ENCODE measurements at places on chromosomes 11 and 22.

GRCh38 chr11:67577951-67578350 lies 5.7 kb upstream of the GSTP1 start:
- peaks cover 46% of the 10 kb centered on the region for H3K4me1 ChIP-seq
- H3K36me3 ChIP-seq, result no peaks in the 10 kb centered on the region
- DNase-seq, result no peak
- no peak overlapping the region for H3K4me3 ChIP-seq

DNA sequence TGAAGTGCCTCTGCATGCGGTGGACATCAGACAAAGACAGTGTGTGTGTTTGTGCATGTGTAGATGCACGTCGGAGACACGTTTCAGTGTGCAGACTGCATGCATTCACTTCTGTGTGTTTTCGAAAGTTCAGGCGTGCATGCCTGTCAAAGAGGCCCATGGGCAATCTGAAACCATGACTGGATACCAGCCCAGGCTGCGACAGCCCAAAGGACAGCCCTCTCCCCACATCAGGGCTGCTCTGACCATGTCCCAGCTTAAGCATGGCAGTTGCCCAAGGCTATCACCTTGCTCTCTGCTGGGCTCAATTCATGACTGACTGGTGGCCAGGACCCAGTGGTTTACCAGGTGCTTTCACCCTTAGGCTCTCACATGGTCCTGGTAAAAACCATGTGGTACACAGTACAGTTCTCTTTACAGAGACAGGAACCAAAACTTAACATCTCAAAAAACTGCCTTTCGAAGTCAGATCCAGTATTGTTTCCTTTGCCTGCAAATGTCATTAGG lies 423.7 kb upstream of the CADM1 start:
- H3K4me3 ChIP-seq, result no peak overlapping the region
- peaks cover 39% of the 10 kb centered on the region for H3K27me3 ChIP-seq
- H3K27ac ChIP-seq, result no peak overlapping the region
- H3K4me1 ChIP-seq, result peaks cover 5% of the 10 kb centered on the region

GRCh38 chr22:45584121-45584570 lies 81.5 kb downstream of the FBLN1 start:
- H3K27ac ChIP-seq, result no peak overlapping the region
- DNase-seq, result no peak
- no peaks in the 10 kb centered on the region for H3K36me3 ChIP-seq
- no peaks in the 10 kb centered on the region for H3K27me3 ChIP-seq
- peaks cover 1% of the 10 kb centered on the region for H3K4me1 ChIP-seq
- no peak overlapping the region for H3K4me3 ChIP-seq

DNA sequence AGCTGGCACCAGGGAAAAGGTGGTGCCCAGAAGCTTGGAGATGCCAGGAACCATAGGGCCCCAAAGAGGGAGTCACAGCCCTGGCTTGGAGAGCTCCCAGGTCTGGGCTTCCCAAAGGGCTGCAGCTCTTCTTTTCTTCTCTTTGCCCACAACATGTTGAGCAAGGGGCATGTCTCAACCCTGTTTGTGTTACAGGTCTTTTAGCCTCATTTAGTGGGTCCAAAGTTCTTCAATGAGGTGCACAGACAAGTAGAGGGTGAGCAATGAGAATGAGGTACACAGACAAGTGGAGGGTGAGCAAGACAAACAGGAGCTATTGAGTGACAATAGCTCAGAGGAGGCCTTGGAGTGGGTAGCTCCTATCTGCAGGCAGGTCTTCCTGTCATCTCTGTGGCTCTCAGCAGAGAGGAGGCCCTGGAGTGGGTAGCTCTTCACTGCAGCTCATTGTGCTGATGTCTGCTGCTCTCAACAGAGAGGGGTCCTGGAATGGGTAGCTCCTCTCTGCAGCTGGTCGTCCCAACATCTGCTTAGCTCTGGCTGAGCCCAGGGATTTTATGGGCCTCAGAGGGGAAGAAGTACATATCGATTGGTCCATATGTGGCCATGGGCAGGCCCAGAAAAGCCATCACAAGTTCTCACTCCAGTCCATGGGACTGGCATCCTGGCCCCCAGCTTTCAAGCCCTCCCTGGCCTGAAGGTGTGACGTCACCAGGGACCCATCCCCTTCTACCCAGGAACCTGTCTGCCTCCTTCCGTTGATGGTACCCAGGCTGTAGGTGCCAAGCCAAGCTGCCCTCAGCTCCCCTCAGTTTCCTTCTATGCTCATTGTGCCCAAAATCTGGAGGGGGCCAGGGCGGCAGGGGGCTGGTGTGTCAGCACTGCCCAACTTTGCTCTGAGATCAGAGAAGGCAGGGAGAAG lies 34.9 kb downstream of the WBP2NL start:
- H3K4me1 ChIP-seq, result no peaks in the 10 kb centered on the region
- H3K4me3 ChIP-seq, result no peak overlapping the region
- no peaks in the 10 kb centered on the region for H3K36me3 ChIP-seq

GRCh38 chr11:12460466-12460865 lies 83.1 kb downstream of the PARVA start:
- no peak for DNase-seq
- H3K4me3 ChIP-seq, result no peak overlapping the region
- H3K27me3 ChIP-seq, result no peaks in the 10 kb centered on the region
- peak overlapping the region; percentile 20 for H3K27ac ChIP-seq

- no peak for DNase-seq
- H3K4me3 ChIP-seq, result no peak overlapping the region
- no peak overlapping the region for H3K27ac ChIP-seq
Measured at GRCh38 chr11:74735365-74735928, 4.2 kb upstream of the CHRDL2 start.

GRCh38 chr11:96456111-96456510 lies 66.3 kb downstream of the JRKL start:
- no peak for DNase-seq
- no peak overlapping the region for H3K27ac ChIP-seq
- no peak overlapping the region for H3K4me3 ChIP-seq
- no peaks in the 10 kb centered on the region for H3K27me3 ChIP-seq
- no peaks in the 10 kb centered on the region for H3K4me1 ChIP-seq

GRCh38 chr11:223026-223789 lies 12.9 kb downstream of the SIRT3 start:
- no peak overlapping the region for H3K4me3 ChIP-seq
- no peaks in the 10 kb centered on the region for H3K27me3 ChIP-seq
- peaks cover 3% of the 10 kb centered on the region for H3K36me3 ChIP-seq
- DNase-seq, result no peak
- H3K4me1 ChIP-seq, result no peaks in the 10 kb centered on the region

- H3K36me3 ChIP-seq, result no peaks in the 10 kb centered on the region
- peaks cover 16% of the 10 kb centered on the region for H3K4me1 ChIP-seq
- no peak overlapping the region for H3K4me3 ChIP-seq
- H3K27me3 ChIP-seq, result peaks cover 33% of the 10 kb centered on the region
- no peak overlapping the region for H3K27ac ChIP-seq
- DNase-seq, result no peak
Measured at GRCh38 chr11:125069796-125070195, 6.7 kb downstream of the SLC37A2 start.

GRCh38 chr11:114678125-114679036 lies at the start of gene NXPE2:
Gene NXPE2, plus strand, starts transcription at chr11:114678527. Its CDS starts 49 bp downstream, at chr11:114678576.
- H3K36me3 ChIP-seq, result no peaks in the 10 kb centered on the region
- H3K27ac ChIP-seq, result no peak within 1 kb of the TSS
- H3K27me3 ChIP-seq, result no peaks in the 10 kb centered on the region
- no peaks in the 10 kb centered on the region for H3K4me1 ChIP-seq
- H3K4me3 ChIP-seq, result no peak within 1 kb of the TSS

DNA sequence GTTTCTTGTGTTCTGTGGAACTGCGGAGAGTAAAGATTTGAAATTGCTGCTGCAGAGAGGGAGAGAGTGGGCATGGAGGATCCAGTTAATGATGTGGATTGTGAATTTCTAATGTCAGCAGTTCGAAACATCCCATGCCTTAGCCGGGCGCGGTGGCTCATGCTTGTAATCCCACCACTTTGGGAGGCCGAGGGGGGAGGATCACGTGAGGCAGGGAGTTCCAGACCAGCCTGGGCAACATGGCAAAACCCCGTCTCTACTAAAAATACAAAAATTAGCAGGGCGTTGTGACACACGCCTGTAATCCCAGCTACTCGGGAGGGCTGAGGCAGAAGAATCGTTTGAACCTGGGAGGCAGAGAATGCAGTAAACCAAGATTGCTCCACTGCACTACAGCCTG lies 1.1 kb upstream of the CAVIN3 start:
- no peak for DNase-seq
- H3K4me1 ChIP-seq, result peaks cover 35% of the 10 kb centered on the region
- H3K4me3 ChIP-seq, result no peak overlapping the region
- H3K27ac ChIP-seq, result no peak overlapping the region
- peaks cover 15% of the 10 kb centered on the region for H3K27me3 ChIP-seq

DNA sequence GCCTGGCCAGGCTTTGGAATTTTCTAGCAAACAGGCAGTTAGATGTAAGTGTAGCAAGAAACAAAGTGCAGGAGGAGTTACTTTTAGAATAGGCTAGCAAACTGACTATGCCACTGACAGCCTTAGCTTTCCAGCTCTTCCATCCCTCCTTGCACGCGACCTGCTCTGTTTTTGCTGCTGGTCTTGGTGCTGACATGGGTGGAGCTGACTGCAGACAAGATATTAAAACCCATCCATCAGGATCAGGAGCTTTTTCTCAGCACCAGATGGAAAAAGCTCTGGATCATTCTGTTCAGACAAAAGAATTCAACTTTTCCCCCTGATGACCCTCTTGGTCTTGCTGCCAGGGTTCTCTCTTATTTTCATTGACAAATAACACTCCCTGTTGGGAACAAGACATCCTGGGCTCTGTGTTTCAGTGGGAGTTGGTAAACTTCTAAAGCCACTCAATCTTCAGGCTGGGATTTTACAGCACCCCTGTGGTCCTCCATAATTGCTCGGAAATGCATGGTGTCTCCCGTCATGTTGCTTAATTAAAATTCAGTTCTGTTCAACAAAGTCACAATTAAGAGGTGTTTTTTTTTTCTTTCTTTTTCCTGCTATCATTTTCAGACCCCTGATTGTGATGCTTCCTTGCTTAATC lies 240.0 kb upstream of the LARGE1 start:
- no peak overlapping the region for H3K27ac ChIP-seq
- no peak for DNase-seq
- H3K4me3 ChIP-seq, result no peak overlapping the region
- no peaks in the 10 kb centered on the region for H3K36me3 ChIP-seq

- H3K4me1 ChIP-seq, result no peaks in the 10 kb centered on the region
- no peaks in the 10 kb centered on the region for H3K36me3 ChIP-seq
- H3K27me3 ChIP-seq, result peaks cover 4% of the 10 kb centered on the region
Measured at GRCh38 chr11:11157185-11157584, 195.9 kb downstream of the CSNK2A3 start.
